Left hindlimb (tissue), 1 donor: ENCODE measurements at places on chromosomes 12 and 14.

DNA sequence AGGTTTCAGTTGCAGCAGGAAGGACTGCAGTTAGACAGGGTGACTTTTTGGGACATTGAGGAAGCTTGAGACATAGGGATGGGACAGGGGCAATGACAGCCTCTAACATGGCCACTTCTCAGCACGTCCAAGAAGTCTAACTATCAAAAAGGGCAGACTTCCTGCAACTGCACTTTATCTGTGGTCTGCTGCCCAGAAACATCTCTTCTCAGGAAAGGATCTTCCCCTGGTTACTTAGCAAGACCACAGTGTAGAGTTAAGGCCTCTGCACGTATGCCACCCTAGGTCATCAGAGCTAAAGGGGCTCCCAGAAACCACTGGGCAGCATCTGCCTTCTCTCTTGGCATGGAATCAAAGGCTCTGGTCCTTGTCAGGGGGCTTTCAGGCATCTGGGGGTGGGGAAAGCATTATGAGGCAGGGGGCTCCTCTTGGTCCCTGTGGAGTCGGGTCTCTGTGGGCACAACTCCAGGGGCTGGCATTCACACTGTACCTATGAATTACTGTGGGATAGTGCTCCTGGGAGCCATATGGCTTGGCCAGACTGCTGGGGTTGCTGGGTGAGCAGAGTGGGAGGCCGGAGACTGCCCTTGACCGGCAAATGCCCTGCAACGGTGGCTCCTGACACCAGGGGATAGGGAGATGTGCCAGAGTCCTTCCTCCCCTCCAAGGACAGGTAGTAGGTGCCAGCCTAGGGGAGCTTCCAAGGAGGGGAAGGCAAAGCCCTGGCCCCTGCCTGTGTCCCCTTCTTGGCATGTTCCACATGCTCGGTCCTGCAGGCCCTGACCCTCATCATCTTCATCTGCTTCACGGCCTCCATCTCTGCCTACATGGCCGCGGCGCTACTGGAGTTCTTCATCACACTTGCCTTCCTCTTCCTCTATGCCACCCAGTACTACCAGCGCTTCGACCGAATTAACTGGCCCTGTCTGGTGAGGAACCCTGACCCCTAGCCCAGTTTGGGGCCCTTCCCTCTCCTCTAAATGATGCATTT, 1.0 kb downstream of the CMTM5 start:
- DNase-seq, result no peak

DNA sequence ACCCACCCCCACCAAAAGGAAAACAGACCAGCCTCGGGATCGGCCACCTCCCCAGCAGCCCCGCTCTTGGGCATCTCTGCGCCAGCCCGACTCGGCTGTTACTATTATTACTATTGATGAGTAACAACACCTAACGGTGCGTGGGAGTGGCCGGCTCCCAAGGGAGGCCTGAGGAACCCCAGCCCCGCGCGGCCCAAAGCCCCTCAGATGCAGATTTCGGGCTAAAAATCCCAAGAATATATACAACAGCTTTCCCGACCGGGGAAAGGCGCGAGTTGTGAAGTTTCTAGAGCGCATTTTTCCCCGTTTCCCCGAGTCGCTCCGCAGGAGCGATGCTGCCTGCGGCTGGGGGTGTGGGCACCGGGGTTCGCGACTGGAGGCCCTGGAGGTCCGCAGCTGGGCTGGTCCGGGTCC, 565 bp downstream of the NT5DC3 start:
- DNase-seq, result peak; percentile 54

GRCh38 chr14:100778951-100779690, 46.8 kb upstream of the MEG3 start:
- DNase-seq, result no peak

GRCh38 chr14:58275527-58276190, 22.7 kb upstream of the ARID4A start:
- DNase-seq, result no peak

DNA sequence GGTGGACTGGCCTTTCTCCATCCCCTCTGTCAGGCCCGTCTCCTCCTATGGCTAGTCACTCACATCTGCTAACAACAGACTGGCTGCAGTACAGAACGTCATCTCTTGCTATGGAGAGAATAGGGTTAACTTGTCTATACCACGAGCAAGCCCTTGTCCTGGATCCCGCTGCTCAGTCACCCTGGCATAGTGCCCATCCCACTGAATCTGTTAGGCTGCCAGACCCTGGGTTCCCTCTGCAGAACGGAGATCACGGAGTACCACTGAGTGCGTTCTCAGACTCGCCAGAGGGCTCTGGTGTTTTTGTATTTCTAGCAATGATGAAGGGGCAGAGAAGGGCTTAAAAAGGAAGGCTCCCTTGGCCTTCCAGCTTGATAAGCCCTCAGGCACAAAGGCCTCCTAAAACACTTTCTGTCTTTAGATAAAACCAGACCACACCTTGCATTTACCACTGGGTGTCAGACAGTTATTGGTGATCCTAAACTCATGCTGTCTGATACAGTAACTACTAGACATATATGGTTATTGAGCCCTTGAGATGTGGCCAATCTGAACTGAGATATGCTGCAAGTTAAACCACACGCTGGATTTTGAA, 6.3 kb upstream of the NRIP2 start:
- DNase-seq, result no peak

- no peak for DNase-seq
These were observed 2.7 kb downstream of the JAG2 start for GRCh38 chr14:105165761-105166485.
